ENCODE measurements at places on chromosomes 6 and 20.

GRCh38 chr6:134379076-134379475 is 61.2 kb upstream of the SGK1 start:
- peak; percentile 87 for DNase-seq

DNA sequence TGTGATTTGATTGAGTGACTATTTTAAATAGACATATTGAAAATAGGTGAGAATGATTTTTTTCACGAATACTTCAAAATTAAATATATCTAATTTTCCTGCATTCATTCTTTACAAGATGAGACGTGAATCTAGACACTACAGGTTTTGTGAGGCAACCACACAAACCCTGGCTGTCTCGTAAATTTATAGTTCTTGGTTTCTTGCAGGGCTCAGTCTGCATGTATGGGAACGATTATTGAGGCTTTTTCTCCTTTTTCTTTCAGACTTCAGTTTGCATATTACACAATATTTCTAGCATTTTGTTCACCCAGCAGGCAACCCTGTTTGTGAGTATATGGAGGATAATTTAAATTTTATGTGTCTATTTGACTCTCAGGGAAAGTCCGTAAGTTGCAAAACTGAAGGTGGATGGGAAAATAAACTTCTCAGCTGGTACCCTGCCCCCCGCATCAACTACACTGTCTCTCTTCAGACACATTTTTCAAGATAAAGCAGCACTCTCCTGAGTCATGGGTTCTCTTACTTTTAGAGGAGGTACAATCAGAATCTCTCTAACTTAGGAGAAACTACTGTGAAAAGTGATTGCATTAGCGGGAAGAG is 1349.3 kb downstream of the GRIK2 start:
- DNase-seq = no peak

DNA sequence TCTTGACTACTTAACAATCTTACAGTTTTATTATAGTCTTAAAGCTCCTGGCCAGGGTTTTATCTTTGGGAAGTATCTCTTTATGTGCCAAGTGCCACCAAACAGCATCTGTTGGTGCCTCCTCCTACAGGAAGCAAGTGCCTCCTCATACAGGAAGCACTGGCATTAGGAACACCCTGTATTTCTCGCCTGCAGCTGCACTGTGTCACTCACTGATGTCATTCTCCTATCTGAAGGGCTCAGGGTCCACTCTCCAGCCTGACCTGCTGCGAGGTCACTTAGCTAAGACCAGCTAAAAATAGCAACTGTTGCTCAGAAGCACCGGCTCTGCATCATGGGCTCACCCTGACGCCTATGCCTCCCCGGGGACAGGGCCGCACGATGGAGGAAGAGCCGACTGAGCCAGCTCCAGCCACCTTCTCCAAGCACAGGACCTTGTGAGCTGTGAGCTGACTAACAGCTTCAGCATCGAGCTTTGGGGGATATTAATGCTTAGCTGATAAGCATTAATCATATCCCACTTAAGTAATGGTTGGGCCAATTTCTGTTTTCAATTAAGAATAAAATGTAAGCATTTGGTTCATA is 66.3 kb upstream of the CD93 start:
- DNase-seq = no peak

DNA sequence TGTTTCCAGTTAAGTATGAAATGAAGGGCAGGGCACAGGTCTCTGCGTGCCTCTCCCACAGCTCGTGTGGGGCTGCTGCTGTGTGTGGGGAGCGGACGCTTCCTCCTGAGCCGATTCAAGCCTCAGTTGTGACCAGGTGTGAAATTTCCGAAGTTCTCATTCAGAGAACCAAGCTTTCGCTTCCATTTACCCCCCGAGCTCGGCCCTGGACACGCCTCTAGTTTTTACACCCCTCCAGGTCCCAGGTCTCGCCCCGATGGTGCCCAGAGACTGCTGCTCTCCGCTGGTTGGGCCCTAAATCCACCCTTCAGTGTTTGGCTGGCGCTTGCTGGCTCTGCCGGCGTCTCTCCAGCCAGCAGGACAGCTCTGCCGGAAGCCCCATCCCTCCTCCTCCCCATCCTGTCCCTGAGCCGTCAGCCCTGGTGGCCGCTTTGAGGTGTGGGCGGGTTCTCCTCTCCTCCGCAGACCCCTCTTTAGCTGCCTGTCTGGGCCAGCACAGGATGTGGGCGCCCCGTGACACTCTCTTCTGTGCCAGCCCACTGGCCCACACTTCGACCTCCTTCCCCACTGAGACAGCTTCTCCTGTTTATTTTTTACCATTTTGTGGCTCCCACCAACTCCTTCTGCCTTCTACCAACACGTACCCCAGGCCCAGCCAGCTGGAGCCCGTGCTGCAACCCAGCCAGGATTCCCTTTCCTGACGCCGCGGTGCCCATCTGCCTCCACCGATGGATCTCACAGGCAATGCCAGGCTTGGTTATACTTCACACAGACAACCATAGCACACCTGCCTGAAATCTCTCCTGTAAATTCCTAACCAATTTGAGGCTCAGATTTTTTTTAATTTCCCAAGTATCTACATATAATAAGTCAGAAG is 142.8 kb downstream of the DLL1 start:
- peak; percentile 65 for DNase-seq

GRCh38 chr6:92779746-92780145 is 639.6 kb downstream of the EPHA7 start:
- no peak for DNase-seq

DNA sequence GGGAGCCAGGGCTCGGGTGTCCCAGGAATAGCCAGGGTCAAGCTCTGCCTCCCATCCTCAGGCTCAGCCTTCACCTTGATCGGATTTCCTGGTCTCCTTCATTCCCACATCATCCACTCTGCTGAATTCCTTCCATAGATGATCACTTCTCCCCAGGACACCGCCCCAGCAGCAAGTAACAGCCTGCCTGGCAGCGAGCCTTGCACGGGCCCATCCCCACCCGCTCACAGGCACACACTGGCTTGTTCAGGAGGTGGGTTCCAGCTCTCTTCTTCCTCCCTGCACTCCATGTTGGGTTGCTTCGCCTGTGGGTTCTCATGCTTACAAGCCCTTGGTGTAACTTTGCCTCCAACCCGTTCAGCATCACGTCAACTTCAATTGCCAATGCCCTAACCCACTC is 113.0 kb upstream of the IYD start:
- no peak for DNase-seq

DNA sequence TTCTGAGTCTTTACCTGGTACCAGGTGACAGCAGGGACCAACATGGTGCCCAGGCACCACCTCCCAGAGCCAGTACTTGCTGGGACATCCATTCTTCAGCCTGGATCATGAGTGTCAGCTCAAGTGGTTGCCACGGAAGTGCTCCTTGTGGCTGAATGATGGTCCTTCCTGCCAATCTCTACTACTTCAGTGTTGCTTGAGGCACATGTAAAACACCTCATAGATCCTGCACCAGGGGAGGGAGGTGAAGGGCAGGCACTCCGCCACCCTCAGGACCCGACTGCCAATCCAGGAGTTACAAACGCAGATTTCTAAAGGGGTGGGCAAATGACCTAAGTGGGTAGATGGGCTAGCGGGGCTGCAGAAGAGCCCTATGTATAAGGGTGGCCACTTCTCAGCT is 226.0 kb downstream of the PREX1 start:
- DNase-seq = no peak

DNA sequence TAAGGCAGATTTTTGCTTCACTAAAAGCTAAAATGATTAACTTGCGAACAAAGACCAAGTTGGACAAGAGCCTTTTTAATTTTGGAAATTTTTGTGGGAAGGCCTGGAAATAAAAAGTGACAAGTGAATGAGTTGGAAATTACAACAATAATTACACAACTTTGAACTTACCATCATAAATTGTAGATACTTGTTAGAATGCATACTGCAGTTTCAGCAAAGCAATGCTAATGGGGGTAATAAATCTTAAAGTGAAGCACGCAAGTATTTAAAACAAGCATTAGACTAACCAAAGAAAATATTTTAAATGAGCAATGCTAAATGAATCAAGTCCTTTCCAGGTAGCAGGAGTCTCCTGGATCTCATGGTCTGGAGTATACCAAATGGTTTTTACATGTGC is 83.2 kb upstream of the EYA4 start:
- no peak for DNase-seq

GRCh38 chr20:63345328-63346100 is 15.6 kb downstream of the CHRNA4 start:
- DNase-seq = no peak

DNA sequence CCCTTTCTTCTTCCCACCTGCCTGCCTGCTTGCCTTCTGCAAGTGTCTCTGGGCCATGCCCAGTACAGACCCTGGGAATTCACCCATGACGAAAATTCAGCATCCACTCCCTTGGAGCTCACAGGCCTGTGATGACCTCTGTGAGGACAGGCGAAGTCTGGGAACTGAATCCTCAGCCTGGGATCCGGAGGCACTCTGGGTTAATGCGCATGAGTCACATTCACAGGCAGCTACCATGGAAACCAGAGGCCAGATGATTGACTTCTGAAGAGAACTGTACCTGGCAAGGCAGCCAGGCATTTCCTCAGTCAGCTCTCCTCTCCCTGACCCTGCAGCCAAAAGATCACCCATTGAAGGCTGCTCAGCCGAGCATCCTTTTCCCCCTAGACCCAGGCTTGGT is 41.0 kb downstream of the SLC9A8 start:
- no peak for DNase-seq

- no peak for DNase-seq
These were observed 7.4 kb upstream of the SCUBE3 start for GRCh38 chr6:35206346-35206745.

GRCh38 chr6:106173124-106173879 is 87.2 kb downstream of the PRDM1 start:
- no peak for DNase-seq

DNA sequence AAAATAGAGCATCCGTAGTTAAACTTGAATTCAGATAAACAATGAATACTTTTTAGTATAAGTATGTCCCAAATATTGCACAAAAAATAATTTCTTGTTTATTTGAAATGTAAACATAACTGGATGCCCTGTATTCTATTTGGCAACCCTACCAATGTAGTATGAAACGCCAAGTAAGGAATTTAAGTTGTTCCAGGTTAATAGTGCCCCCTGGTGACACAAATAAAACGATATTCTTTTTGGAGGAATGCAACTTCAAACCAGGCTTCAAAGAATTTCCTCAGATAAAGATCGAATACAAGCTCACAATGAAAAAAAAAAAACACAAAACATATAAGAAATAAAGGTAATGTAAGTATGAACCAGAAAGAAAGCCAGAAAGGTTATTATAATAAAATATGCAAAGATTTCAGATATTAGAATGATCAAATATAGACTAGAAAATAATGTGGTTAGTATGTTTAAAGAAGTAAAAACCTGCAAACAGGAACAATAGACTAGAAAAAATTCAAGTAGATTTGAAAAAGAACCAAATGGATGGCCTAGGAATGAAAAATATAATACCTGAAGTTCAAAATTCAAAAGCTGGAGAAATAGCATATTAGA is 18.4 kb upstream of the AKAP7 start:
- no peak for DNase-seq
